ENCODE measurements at places on chromosomes 6 and 20. TPM values are rescaled to one million over a fixed set of nuclear protein-coding genes. Genes with fewer than 3 reads are reported as not detected.

Gene FKBP1C
- total RNA-seq = 0.68 TPM

Gene FNDC11
- 0.16 TPM for total RNA-seq

Gene PTCHD4
- total RNA-seq = 0.92 TPM

Gene WFDC5
- total RNA-seq = not detected

Gene C6orf58
- not detected for total RNA-seq

Gene MDN1
- 23.4 TPM for total RNA-seq

Gene ULBP3
- 1.4 TPM for total RNA-seq

Gene FLOT1
- total RNA-seq = 240 TPM

Gene TOMM34
- total RNA-seq = 10.3 TPM

Gene C20orf96
- 5.4 TPM for total RNA-seq

Gene QKI
- 459 TPM for total RNA-seq

Gene RCAN2
- total RNA-seq = 273 TPM

Gene CPNE5
- total RNA-seq = 10.9 TPM

Gene HAO1
- not detected for total RNA-seq

Gene OXT
- total RNA-seq = 0.54 TPM

Gene PABPC1L
- 2.3 TPM for total RNA-seq

Gene TMEM170B
- total RNA-seq = 4.8 TPM

Gene PARD6B
- total RNA-seq = 5.6 TPM

Gene RBCK1
- 43.7 TPM for total RNA-seq

Gene NMBR
- total RNA-seq = not detected

Gene SLC17A4
- not detected for total RNA-seq

Gene OOEP
- total RNA-seq = not detected

Gene HLA-F
- 32.6 TPM for total RNA-seq

Gene BACH2
- 2.2 TPM for total RNA-seq

Gene LY6G6C
- not detected for total RNA-seq

Gene MUC21
- total RNA-seq = not detected

Gene CLVS2
- total RNA-seq = not detected

Gene GPR63
- total RNA-seq = 0.65 TPM

Gene PLAGL1
- 13.1 TPM for total RNA-seq

Gene RAET1E
- total RNA-seq = 0.27 TPM

Gene ZC2HC1B
- total RNA-seq = not detected

Gene TAB2
- 57.4 TPM for total RNA-seq

Gene PRKN
- 19.5 TPM for total RNA-seq

Gene NOX3
- total RNA-seq = not detected

Gene TRIM31
- not detected for total RNA-seq

Gene OR2H2
- not detected for total RNA-seq

Gene ADGRB3
- total RNA-seq = 1.7 TPM

Gene FBXO30
- 13.1 TPM for total RNA-seq

Gene VSTM2L
- total RNA-seq = 17.7 TPM

Gene EYS
- not detected for total RNA-seq

Gene OR2J3
- total RNA-seq = not detected

Gene RNF144B
- total RNA-seq = 18.2 TPM

Gene VNN1
- 2.2 TPM for total RNA-seq

Gene SLC35D3
- not detected for total RNA-seq

Measured in Right ventricle myocardium inferior (tissue), 1 donor.